ENCODE measurements at places on chromosomes 16 and 17. TPM values are rescaled to one million over a fixed set of nuclear protein-coding genes. Genes with fewer than 3 reads are reported as not detected.

GRCh38 chr16:3149193-3149530 is 14.3 kb downstream of the ZNF213 start:
- DNase-seq: no peak

- peak; percentile 57 for DNase-seq
These were observed at the start of gene SGSM2 for GRCh38 chr17:2336852-2337543. SGSM2 (plus strand) TSS chr17:2337501; CDS start chr17:2337689, 188 bp downstream.

- DNase-seq: peak; percentile 97
These were observed at the start of gene FZD2 for GRCh38 chr17:44556832-44557606. FZD2 (plus strand) TSS chr17:44557484; CDS start chr17:44557689, 205 bp downstream.

DNA sequence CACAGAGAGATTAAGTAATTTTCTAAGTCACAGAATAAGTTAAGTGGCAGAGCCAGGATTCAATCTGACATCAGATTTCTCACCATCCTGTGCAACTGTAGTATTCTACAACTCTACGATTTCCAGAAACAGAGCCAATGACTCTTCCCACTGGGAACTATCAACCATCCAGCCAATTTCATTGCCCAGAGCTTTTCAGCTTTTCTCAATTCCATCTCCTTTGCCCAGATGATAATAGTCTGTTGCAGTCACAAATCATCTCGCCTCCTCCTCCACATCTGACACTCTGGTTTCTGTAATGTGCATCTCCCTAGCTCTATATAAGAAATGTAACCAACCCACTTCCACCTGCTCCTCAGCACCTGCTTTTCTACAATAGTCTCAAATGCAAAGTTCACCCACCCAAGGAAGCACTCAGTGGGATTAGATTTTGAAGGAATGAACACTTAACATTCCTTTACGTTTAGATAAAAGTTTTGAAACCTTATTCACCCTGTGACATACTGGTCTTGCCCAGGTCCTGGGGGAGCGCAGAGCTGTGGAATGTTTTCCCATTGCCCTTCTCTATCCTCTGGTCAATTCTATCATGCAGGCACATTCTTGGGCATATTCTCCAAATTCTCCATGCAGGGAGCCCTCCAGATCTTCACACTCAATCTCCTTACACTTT is 167.8 kb upstream of the ASIC2 start:
- no peak for DNase-seq

DNA sequence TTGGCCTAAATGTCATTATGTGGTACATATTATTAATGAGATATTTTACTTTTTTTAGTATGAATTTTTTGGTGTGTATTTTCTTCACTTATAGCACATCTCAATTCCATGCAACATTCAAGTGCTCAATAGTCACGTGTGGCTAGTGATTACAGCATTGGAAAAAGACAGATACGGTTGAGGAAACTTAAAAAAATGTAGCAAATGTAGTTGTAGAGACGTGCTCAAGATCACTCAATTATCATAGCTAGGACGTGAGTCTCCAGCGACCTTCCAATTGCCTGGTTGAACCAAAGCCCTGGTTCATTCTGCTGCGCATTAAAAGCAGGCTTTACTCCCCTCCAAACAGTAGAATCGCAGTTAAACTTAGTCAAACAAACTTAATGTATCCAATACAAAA is 1.2 kb upstream of the LIG3 start:
- no peak for DNase-seq

GRCh38 chr17:15965528-15965927 is 20.6 kb downstream of the ADORA2B start:
- DNase-seq: no peak

DNA sequence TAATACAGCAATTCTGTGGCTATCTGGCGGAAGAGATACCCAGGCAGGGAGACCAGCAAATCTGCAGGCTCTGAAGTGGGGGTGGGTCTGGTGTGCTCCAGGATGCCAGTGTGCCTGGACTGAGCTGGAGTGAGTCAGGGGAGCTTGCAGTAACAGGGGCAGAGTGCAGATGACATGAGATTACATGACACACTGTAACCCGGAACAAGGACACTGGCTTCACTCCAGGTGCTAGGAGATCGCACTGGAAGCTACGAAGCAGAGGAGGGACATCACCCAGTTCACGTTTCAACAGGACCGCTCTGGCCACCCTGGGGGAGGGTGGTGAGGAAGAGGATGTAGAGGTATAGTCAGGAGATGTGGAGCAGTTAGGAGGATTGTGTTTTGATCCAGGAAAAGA is 475.6 kb downstream of the CDH13 start:
- no peak for DNase-seq

GRCh38 chr16:71929048-71929447 is 33.7 kb downstream of the IST1 start:
- no peak for DNase-seq

DNA sequence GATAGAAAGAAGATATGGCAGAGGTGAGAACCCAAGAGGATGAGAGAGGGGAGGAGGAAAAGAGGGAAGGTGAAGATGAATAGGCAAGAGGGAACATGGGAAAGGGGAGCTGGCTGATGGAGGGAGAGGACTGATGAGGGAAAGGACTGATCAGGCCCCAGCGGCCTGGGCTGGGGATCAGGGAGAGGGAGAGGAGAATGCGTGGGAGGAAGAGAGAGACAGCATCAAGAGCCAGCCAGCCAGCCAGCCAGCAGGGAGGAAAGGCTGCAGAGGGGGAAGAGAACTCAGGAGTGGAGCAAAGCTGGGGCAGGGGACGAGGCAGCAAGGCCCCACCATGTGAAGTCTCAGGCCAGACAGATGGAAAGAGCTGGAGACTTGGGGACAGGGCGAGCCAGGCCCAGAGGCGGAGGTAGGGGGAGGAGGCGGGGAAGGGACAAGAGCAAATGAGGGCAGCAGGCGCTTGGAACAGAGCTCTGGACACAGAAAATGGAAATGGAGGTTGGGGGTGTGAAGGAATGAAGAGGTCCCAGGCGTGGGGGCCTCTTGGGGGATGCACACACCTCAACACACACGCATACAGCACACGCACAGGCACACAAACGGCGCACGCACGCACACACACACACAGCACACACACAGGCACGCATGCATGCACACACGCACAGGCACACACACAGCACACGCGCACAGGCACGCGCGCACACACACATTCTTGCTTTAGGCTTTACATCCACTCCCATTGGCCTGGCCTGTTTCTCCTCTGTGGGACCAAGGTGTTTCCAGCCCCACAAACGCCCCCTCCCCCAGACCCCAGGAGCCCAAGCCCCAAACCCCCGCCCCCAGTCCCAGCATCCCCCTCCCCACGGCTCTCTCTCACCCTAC is 12.3 kb downstream of the DLG4 start:
- DNase-seq: no peak

DNA sequence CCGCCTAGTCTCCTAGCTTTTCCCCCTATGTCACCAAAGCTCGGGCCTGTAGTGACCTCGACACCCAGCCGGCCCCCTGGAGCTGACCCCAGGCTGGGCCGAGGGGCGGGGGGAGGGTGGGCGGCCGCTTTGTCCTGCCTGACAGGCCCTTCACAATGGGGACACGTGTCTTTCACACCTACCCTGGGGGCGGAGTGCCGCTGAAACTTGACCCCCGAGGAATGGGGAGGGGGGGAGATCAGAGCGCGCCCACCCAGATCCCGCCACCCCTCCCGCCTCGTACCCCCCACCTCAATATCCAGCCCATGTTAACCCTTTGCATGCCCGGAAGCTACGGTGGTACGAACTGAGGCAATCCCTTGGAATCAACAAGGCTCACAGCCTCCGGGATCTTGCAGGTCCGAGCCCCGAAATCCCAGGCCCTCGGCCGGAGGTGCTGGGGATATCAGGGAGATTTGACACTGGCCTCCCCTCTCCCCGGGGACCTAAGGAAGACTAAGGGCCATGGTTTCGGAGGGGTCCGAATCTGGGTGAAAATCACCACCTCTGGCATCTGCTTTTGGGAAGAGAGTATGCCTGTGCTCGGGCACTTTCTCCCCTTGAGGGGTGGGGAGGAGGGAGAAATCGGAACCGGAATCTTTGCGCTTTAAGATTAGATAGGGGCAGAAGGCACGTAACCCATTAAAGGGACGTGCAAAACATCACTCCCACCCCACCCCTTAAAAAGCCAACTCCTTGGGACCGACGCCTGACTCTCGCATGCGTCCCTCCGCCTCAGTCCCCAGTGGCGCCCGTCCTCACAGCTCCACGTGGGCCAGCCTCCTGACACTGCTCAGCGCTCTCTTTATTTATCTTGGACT is 2.6 kb downstream of the NOG start:
- DNase-seq: no peak

DNA sequence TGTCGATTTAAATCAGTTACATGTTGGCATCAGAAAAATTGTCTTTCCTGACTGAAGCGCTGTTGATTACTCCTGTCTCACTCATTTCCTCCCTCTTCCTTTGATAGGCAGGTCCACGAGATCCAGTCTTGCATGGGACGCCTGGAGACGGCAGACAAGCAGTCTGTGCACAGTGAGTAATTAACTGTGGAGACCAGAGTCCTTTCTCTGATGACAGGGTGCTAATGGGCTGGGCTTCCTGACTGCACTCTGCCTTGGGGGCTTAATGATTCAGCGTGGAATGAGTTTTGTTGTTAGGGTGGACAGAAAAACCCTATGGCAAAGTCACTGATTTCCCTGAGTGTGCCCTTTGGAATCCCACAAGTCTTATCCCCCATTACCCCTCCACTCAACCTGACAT is 6.5 kb downstream of the GOSR2 start:
- DNase-seq: no peak

- no peak for DNase-seq
These were observed 1.6 kb downstream of the MAFG start for GRCh38 chr17:81925860-81926450.

GRCh38 chr16:14071576-14072271 is 605 bp downstream of the MRTFB start:
- no peak for DNase-seq

The ABI3 gene
- 8.0 TPM for polyA plus RNA-seq

The SPPL2C gene
- polyA plus RNA-seq: not detected

The ORC6 gene
- polyA plus RNA-seq: 28.2 TPM

The MT1X gene
- polyA plus RNA-seq: 16.1 TPM

The LGALS9 gene
- polyA plus RNA-seq: 18.1 TPM
